ENCODE measurements at places on chromosomes 5 and 9.

- no peak for DNase-seq
Measured at GRCh38 chr9:36392489-36392888, 7.6 kb downstream of the RNF38 start.

DNA sequence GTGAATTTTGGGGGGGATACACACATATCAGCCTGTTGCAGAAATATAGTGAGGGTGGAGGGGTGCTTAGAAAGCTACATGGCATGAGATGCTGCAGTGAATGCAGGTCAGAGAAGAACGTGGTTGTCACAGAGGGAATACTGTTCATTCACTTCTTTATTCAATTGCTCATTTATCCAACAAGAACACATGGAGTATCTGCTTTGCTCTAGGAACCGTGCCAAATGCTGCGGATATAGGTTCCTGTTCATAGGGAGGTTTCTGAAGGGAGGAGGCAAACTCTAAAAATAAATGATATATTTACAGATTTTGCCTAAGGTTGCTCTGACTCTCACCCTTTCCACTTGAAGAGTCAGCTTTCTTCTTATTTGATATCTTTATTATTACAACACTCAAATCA is 444.3 kb upstream of the CLINT1 start:
- no peak for DNase-seq

DNA sequence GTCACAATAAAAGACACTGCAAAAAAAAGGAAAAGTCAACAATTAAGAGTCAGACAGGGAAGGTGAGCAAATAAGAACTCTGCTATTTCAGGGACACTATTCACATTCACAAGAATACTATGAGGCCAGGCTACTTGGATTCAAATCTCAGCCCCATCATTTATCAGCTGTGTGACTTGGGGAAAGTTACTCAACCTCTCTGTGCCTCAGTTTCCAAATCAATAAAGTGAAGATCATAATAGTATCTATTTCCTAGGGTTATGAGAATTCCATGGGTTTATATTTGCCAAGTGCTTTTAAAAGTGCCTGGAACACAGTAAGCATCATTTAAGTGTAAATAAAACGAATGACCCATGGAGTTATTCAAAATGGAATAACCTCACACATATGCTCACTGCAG is 56.4 kb downstream of the ALDH7A1 start:
- no peak for DNase-seq

DNA sequence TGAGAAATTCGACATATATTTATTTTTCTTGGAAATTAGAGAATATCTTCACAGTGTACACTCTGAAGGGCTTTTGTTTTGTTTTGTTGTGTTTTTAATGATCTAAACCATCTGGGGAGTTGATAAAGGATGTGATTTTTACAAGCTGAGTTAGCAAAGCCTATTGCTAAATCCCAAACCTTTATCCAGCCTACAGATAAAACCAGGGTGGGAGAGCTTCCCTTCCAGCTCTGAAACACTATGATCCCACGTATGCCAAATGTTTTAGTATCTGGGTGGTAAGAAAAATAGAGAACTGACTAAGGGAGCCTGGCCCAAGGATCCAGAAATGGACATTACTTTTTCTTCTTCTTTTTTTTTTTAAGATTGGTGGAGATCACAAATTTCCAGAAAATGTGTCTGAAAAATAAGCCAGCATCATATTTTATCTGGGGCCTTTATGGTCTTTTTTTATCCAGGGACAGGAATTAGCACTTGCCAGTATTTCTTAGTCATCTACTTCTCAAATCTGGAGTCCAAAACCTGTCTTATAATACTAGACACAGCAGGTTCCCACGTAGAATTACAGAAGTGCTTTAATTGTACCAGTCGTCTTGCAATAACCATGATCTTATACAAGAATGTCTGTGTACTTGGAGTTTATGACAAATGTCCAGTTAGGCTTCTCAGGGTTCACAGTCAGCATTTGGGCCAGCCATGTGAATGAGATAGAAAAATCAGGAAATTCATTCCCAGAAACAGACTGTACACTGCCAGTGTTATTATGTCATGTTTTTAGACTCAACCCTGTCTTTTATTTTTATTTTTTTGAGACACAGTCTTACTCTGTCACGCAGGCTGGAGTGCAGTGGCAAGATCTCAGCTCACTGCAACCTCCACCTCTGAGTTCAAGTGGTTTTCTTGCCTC is 290.8 kb upstream of the MPDZ start:
- DNase-seq: no peak

DNA sequence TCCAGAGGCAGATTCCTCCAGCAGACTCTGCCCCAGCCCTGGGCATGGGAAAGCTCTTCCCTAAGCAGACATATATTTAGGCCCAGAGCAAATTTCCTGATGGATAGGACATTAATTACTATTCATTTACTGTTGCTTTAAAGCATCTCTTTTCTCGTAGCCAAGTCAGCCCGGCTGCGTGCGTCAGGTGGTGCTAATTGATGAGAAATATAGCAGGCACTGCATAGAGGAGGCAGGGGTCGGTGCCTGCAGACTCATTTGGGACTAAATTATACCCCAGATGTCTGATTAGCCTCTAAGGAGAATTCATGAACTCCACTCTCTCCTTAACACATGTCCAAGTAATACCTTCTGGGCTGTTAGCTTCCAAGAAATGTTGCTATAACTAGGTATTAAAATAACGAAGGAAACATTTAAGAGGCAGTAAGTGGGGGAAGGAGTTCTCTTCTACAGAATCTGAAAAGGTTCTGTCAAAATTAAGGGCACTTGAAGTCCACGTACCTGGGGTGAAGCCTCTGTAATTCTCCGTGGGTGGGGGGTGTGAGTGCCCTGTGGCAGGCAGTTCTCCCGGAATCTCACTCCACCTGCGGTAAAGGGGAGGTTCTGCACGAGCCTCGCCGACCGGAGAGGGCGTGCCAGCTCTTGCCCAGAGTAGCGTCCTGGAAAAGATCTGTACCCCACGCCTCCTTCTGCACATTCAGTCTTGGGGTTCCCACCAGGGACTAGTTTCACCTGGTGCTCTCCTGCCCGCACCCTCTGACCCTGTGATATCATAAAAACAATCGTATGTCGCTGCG is 115.9 kb upstream of the FCN2 start:
- DNase-seq: no peak
